Activated naive CD8-positive, alpha-beta T cell treated with anti-CD3 and anti-CD28 coated beads, Interleukin-2, amount 10 ng/mL, durations not matched to agents 7 days and 5 days (primary cell): ENCODE measurements at places on chromosomes 2 and 18. TPM values are rescaled to one million over a fixed set of nuclear protein-coding genes. Genes with fewer than 3 reads are reported as not detected.

DNA sequence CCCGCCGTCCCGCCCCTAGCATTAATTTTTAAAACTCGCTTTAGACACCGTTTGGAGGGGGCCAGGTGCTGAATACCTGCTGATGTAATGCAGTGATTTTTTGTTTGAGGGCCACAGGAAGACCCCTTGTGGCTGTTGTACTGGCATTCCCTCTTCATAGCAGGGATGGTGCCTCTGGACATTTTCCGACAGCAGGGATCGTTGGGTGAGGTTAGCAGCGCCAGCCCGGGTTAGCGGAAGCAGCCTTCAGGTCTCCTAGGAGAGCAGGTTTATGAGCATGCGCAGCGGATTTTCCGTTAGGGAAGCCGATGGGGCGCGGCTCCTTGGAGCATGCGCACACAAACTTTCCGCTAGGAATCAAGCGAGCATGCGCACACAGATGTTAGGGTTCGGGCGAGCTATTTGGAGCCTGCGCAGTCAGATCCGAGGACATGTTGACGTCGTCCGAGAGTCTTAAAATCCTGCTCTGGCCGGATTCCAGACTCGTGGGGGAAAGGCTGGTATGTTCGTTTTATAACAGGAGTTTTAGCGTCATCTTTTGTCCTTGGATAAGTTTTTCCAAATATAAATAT, 17.2 kb upstream of the C2orf74 start:
- no peaks in the 10 kb centered on the region for H3K27me3 ChIP-seq
- peaks cover 4% of the 10 kb centered on the region for H3K4me1 ChIP-seq
- peak; percentile 87 for DNase-seq
- peaks cover 9% of the 10 kb centered on the region for H3K36me3 ChIP-seq

DNA sequence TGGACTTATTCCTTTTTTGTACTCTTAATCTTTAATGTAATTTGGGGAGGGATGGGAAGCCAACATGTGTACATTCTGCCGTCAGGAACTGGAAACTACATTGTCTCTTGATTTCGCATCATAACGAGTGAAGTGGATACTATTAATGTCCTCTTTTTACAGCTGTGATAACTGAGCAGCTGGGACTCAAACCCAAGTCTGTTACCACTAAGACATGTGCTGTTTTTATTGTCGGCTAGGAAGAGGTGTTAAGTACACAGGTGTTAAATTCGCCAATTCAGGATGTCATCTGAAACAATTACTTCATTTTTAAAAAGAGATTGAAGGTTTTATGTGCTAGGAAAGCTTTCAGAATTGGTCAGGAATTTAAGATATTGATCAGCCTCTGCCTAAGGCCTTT, 6.9 kb downstream of the GMCL1 start:
- no peaks in the 10 kb centered on the region for H3K27me3 ChIP-seq
- peaks cover 44% of the 10 kb centered on the region for H3K4me1 ChIP-seq
- no peak for DNase-seq
- H3K27ac ChIP-seq = no peak overlapping the region

DNA sequence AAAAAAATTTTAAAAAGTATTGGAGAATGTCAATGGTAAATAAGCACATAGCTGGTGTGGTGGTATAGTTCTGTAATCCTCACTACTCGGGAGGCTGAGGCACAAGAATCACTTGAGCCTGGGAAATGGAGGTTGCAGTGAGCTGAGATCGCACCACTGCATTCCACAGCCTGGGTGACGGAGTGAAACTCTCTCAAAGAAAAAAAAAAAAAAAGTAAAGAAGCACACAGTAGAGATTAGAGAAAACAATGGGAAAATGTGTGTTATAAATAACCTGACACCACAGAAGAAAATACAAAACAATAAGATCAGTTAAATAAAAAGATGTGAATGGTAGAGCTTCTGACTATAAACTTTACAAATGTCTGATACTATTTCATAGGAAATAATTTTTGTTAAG, 163.7 kb upstream of the WDSUB1 start:
- H3K27me3 ChIP-seq = no peaks in the 10 kb centered on the region
- peaks cover 15% of the 10 kb centered on the region for H3K36me3 ChIP-seq
- H3K4me3 ChIP-seq = no peak overlapping the region
- no peak for DNase-seq

DNA sequence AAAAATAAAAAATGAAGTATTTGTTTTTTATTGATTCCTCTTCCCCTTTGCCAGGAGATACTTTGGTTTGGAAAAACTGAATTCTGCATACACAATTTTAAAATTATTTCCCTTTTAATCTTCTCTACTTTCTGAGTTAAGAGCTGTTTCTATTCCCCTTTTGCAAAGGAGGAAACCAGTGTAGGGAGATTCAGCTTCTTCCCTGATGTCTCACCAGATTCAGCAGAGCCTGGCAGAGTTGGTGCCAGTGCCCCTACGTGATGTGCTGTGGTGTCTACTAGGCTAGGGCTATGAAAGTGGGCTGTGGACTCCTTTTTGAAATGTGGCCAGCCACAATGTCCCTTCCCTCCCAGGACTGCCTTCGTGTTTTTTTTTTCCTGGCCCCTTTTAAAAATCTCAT, 2.4 kb downstream of the RPE start:
- peak overlapping the region; percentile 42 for H3K4me3 ChIP-seq
- no peak overlapping the region for H3K27ac ChIP-seq
- no peak for DNase-seq
- H3K27me3 ChIP-seq = no peaks in the 10 kb centered on the region
- H3K4me1 ChIP-seq = peaks cover 51% of the 10 kb centered on the region

GRCh38 chr2:66428986-66429612, 5.8 kb upstream of the MEIS1 start:
- H3K36me3 ChIP-seq = no peaks in the 10 kb centered on the region
- H3K4me1 ChIP-seq = peaks cover 3% of the 10 kb centered on the region
- DNase-seq = no peak
- peaks cover 70% of the 10 kb centered on the region for H3K27me3 ChIP-seq

GRCh38 chr18:10544093-10544748, 18.4 kb downstream of the NAPG start:
- H3K4me1 ChIP-seq = peaks cover 4% of the 10 kb centered on the region
- peaks cover 28% of the 10 kb centered on the region for H3K36me3 ChIP-seq
- no peak for DNase-seq
- H3K4me3 ChIP-seq = no peak overlapping the region

DNA sequence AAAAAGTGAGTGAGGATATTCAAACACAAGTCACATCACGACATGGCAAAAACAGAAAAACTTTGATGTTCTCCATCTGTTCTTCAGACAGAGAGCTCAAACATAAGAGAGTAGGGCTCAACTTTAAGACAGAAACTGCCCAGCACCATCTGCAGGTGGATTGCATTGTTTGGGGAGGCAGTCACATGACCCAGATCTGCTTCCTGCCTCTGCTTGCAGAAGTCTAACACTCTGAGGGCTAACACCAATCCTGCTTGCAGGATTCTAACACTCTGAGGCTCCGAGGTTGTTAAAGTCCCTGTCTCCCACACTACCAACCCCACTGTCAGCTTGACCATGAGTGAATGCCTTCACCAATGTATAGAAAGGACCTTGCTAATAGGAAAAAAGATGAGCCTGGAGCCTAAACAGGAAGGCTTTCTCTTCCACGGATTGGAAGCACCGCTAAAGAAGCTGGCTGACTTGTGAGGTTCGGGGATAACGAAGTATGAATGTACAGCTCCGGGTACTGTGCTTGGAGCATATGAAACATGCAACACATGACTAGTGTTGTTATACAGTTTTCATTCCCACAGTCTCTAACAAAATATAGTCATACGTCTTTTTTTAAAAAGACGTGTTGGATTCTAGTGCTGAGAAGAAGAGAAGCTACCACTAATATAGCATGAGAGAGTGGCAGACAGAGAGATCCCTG, 176.6 kb upstream of the CREB1 start:
- H3K27ac ChIP-seq = no peak overlapping the region
- no peak overlapping the region for H3K4me3 ChIP-seq
- no peaks in the 10 kb centered on the region for H3K36me3 ChIP-seq
- H3K4me1 ChIP-seq = peaks cover 5% of the 10 kb centered on the region

- H3K4me3 ChIP-seq = peak overlapping the region; percentile 89
- peak; percentile 53 for DNase-seq
- peak overlapping the region; percentile 8 for H3K27ac ChIP-seq
These were observed 916 bp downstream of the TNFRSF11A start for GRCh38 chr18:62325806-62326645.

- no peak overlapping the region for H3K4me3 ChIP-seq
- H3K27me3 ChIP-seq = no peaks in the 10 kb centered on the region
- DNase-seq = no peak
- no peak overlapping the region for H3K27ac ChIP-seq
These were observed 456.3 kb upstream of the MYT1L start for GRCh38 chr2:2787301-2787907.

GRCh38 chr2:232688201-232688600, 8.9 kb upstream of the GIGYF2 start:
- no peak overlapping the region for H3K4me3 ChIP-seq
- no peaks in the 10 kb centered on the region for H3K36me3 ChIP-seq
- H3K4me1 ChIP-seq = no peaks in the 10 kb centered on the region
- H3K27me3 ChIP-seq = no peaks in the 10 kb centered on the region
- H3K27ac ChIP-seq = no peak overlapping the region
- DNase-seq = no peak

- no peak overlapping the region for H3K27ac ChIP-seq
- no peaks in the 10 kb centered on the region for H3K36me3 ChIP-seq
- H3K27me3 ChIP-seq = peaks cover 2% of the 10 kb centered on the region
- DNase-seq = no peak
These were observed 60.0 kb downstream of the CAPN13 start for GRCh38 chr2:30747206-30747605.

DNA sequence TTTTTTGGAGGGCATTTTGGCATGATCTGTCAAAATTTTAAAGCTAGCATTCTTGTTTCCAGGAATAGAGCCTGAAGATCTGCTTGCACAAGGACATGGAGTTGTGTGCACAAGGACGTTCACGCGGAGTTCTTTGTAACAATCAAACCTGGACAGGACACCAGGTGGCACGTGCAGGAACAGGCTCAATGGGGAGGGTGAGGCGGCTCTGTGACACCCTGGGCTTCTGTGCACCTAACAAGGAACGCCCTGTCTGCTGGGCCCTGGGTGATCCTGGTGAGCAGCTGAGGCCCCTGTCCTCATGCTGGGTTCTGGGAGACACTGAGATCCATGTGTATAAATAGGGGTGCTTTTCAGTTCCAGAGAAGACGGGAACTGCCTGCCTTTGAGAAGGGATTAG, 93.1 kb upstream of the PXDN start:
- no peak overlapping the region for H3K27ac ChIP-seq
- H3K4me1 ChIP-seq = no peaks in the 10 kb centered on the region
- no peak overlapping the region for H3K4me3 ChIP-seq
- H3K36me3 ChIP-seq = no peaks in the 10 kb centered on the region

- H3K27me3 ChIP-seq = peaks cover 5% of the 10 kb centered on the region
- no peak overlapping the region for H3K27ac ChIP-seq
- peaks cover 3% of the 10 kb centered on the region for H3K36me3 ChIP-seq
- DNase-seq = no peak
- peaks cover 22% of the 10 kb centered on the region for H3K4me1 ChIP-seq
These were observed 73.9 kb upstream of the TAF1B start for GRCh38 chr2:9769171-9770005.

GRCh38 chr18:35426786-35427185, 49.6 kb upstream of the ZNF396 start:
- no peak overlapping the region for H3K4me3 ChIP-seq
- H3K27me3 ChIP-seq = peaks cover 2% of the 10 kb centered on the region
- no peak overlapping the region for H3K27ac ChIP-seq
- no peaks in the 10 kb centered on the region for H3K36me3 ChIP-seq
- H3K4me1 ChIP-seq = no peaks in the 10 kb centered on the region

SCG2 gene
- not detected for total RNA-seq

IL36B gene
- not detected for total RNA-seq

CD302 gene
- 0.62 TPM for total RNA-seq

PTMA gene
- total RNA-seq = 1,404 TPM

GKN1 gene
- total RNA-seq = not detected

MC4R gene
- not detected for total RNA-seq

ACVR2A gene
- total RNA-seq = 5.0 TPM

FBXO41 gene
- 33.6 TPM for total RNA-seq
